Tibial nerve (tissue), 4 donors: ENCODE measurements at places on chromosomes 7 and 10. TPM values are rescaled to one million over a fixed set of nuclear protein-coding genes. Genes with fewer than 3 reads are reported as not detected.

C10orf53 gene
- total RNA-seq: not detected

TMEM213 gene
- not detected for total RNA-seq

DNA sequence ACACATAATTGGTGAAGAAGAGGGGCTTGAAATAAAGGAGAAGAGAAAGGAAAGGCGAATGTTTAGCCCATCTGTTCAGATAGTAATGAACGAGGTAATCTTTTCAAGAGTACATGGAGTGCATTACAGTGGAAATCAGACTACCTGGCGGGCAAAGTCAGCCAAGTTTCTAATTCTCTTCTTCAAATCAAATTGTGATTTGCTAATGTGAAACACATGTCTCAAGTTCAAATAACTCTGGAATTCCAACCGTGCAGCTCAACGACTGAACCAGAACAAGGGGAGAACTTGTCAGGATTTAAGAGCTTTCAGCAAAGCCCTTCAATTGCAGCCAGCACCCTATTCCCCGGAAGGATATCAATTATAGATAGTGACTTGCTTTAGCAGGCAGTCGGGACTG, 216.9 kb downstream of the GLI3 start:
- no peak for DNase-seq

SLC18A3 gene
- not detected for total RNA-seq

TSC22D4 gene
- 216 TPM for total RNA-seq
